ENCODE measurements at places on chromosomes 16 and 17.

DNA sequence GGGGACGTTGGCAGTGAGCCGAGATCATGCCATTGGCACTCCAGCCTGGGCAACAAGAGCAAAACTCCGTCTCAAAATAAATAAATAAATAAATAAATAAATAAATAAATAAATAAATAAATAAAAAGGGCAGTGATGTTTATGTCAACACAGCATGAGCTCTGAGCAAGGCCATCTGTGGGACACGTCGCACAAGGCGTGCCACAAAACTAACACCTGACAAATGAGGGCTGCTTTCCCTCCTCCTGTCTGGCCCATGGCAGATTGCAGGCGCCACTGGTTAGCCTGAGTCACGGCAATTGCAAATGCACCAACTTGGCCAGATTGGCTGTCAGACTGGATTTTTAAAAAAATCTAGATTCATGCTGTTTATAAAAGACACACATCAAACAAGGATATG is 25.9 kb upstream of the SPNS3 start:
- no peak for DNase-seq

GRCh38 chr17:73196500-73196899 is 3.6 kb downstream of the COG1 start:
- DNase-seq = no peak

GRCh38 chr16:22847100-22847499 is 33.1 kb downstream of the HS3ST2 start:
- DNase-seq = no peak

- no peak for DNase-seq
Observed at GRCh38 chr17:67238991-67239390, 6.0 kb downstream of the HELZ start.

- DNase-seq = no peak
Observed at GRCh38 chr16:31479751-31480150, 3.2 kb upstream of the SLC5A2 start.

DNA sequence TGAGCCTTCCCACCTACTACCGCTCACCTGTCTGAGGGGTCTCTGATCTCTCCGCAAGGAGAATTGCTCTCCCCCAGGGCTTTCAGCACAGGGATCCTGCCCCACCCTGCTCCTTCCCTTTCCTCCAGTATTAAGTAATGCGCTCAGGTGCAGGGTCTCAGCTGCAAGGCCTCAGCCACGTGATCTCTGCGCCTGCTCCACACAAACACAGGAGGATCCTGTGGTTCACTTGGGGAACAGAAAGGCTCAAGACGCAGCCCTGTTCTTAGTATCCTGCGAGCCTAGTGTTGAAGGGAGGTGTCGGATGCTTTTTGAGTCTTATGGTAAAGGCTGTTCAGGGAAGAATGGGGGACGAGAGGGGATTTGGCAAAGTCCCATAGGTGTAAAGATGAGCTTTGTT is 41.6 kb upstream of the GCSH start:
- DNase-seq = no peak

GRCh38 chr16:11677959-11678881 is 10.0 kb downstream of the SNN start:
- no peak for DNase-seq

DNA sequence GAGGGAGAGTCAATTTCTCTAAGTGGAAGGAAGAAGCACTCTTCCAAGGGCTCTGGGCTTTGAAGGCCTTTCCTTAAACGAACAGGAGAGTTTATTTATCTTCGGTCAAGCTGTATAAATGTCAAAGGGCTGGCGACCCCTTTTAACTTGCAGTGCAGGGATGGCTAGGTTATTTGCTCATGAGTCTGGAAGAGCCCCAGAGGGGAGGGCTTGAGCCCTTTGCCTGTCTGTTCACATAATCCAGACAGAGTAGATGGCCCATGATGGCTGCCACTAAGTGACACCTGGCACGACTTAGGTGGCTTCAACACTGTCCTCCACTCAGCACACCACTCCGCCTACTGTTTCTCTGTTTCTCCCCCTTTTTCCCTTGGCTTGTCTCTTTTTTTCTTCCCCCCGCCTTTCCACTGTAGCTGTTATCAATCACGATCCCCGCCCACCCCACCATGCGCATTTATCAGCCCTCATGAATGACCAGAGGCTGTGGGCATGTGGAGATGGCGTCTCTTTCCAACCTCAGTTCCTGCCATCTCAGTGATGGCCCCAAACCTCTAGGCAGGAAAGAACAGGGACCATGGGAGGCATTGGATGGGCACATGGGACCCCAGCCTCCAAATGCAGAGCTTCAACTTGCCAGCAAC is 408.7 kb upstream of the TNRC6C start:
- no peak for DNase-seq

GRCh38 chr17:40475234-40475908 is 26.1 kb downstream of the TNS4 start:
- DNase-seq = no peak

- no peak for DNase-seq
Observed at GRCh38 chr16:46862555-46863447, 21.4 kb upstream of the GPT2 start.

GRCh38 chr16:24255456-24256371 is at the start of gene CACNG3:
Gene CACNG3, plus strand, starts transcription at chr16:24256335. Its CDS starts 420 bp downstream, at chr16:24256755.
- DNase-seq = no peak

GRCh38 chr17:9361188-9361955 is 214.2 kb downstream of the STX8 start:
- DNase-seq = peak; percentile 83

DNA sequence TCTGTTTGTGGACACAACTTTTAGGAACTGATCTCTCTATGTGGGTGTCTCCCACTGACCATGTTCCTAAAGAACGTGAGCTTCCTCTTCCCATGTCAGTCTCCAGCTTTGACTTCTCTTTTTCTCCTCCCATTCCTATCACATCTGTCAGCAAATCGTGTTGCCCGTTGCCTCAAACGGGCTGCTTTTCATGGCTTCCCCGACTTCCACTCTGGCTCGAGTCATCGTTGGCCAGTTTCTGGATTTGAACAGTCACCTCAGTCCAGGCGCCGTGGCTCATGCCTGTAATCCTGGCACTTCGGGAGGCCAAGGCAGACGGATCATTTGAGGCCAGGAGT is 5.4 kb downstream of the ABCC1 start:
- DNase-seq = no peak

DNA sequence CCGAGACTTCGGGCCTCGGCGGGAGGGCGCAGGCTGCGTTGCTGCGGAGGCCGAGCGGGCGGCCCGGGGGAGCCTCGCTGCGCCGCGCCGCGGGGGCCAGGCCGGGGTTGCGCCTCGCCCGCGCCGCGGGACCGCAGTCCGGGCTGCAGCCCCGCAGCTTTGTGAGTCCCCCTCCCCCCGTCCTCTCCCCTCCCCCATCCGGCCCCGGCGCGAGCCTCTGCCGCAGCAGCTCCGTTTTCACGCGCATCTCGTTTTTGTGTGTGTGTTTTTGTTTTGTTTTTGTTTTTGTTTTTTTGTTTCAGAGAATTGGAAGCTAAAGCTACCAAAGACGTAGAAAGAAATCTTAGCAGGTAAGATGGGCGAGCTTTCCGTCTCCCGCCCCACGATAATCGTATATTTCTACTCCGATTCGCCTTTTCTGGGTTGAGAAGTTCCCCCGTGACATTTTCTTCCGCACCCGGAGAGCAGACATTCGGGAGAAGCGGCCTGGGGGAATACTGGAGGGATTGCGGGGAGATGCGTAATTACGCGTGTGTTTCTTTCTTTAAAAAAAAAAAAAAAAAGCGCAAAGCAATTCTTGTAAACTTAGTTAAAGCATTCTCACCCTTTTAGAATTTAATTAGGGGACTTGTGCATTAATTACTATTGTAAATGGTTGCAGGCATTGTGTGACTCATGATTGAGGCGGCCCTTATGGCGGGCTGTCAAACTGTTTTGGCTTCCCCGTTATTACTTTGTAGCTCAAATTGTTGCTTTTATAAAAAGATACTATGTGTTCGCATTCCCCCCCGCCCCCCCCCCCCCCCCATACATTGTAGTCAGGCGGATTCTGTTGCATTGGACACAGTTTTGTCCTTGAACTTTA is 732 bp downstream of the TNRC6A start:
- no peak for DNase-seq

DNA sequence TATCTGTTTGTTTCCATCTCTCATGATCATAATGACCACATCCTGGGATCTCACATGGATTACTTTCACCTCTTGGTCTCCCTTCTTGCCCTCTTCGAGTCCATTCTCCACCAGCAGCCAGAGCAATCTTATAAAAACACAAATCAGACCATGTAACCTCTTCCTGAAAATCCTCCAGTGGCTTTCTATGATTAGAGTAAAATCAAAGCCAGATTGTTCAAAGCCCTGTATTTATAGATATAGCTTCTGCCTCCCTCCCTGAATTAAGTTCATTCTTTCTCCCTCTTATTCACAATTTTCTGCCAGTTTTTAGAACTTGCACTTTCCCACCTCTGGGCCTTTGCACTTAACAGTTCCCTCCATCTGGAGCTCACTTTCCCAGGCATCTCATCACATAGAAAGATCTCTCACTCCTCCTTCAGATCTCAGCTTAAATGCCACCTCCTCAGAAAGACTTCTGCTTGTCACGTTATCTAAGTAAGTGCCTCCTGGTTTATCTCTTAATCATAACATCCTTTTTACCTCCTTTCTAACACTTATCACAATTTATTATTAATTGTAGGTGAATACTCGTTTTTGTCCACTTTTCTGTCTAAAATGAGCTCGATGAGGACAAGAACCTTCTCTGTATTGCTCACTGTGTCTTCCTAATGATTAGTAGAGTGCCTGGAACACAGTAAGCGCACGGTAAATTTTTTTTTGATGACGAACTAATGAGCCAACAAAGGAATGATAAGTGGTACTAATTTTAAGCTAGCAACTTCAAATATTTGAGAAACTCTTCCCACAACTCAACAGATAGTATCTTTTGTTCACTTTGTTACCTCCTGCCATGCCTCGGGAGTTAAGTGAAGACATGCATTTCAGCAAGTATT is 80.5 kb downstream of the CYB561 start:
- no peak for DNase-seq

DNA sequence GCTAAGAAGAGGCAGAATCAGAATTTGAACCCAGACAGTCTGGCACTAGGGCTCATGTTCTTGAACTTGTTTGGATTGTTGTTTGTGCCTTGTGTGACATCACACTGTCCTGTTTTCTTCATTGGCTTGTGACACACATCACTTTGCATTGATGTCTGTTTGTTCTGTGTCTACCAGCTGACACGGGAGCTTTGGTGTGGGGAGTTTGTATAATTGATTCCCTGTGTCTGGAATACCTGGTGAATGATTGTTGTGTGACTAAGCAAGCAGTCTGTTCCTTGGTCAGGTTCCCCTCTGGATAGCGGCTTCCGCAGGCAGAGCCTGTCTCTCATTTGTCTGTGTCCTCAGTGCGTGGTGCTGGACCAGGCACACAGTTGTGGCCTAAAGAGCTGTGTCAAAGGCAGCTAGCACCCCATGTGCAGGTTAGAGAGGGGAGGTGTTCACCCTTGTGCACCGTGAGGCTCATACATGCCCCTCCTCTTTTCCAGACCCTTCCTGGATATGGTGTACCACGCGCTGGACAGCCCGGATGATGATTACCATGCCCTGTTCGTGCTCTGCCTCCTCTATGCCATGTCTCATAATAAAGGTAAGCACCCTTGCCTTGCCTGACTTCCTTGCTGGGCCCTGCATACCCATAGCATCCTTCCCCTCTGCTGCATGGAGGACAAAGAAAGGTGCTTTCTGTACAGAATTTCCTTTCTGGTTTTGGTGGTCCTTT is 80.1 kb downstream of the CLEC16A start:
- DNase-seq = no peak

- no peak for DNase-seq
Observed at GRCh38 chr16:47565454-47565853, 104.3 kb downstream of the PHKB start.

DNA sequence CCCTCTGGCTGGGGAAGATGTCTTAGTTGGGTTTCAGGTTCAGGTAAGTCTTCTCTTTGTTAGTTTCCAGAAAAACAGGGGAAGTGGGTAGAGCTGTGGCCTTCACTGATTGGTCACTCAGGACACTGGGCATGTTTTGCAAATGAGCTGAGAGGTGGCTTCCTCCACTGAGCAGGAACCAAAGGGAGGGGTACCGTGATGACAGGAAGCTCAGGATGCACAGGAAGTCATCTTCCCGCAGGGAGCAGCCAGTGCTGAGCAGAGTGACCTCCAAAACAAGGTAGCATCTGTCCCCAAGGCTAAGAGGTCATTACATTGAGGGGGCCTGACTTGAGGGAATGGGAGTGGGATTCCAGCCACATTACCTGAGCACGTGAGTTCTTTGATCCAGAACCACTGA is 5.6 kb downstream of the NT5C start:
- DNase-seq = no peak

- no peak for DNase-seq
Observed at GRCh38 chr17:64573214-64573613, 66.4 kb downstream of the CEP95 start.

GRCh38 chr16:27474921-27475320 is 72.9 kb downstream of the IL21R start:
- no peak for DNase-seq

GRCh38 chr17:69828087-69828486 is 246.9 kb upstream of the KCNJ16 start:
- DNase-seq = no peak

DNA sequence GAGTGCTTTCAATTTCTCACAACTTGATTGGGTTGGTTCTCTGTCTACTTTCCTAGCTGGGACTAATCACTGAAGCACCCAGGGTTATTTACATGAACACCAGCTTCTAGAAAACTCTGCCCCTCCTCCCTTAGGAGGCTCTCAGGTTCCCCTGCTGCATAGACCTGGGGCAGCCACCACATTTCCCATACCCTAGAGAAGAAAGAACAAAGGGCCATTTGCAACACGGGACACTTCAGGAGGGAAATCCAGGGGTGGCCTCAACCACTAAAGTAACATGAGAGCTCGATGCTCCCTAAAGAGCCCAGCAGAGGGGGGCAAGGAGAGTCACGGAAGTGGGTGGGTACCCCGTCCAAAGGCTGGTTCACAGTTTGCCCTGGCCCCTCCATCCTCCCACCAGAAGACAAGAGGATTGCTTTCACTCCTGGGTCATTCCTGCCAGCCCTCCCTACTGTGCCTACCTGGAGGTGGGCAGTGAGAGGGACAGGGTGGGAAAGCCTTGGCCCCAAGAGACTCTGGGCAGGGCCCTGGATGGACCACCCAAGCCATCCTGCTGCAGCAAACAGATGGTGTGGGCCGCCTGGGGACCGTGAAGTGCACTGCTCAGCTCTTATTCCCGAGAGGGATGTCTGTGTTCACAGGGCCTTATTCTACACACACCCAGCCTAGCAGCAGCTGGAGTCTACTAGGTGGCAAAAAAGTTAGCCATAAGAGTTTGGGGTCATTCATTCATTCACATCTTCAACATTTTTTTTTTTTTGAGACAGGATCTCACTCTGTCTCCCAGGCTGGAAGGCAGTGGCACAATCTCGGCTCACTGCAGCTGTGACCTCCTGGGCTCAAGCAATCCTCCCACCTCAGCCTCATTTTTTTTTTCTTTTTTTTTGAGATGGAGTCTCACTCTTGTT is 392.1 kb downstream of the SOX9 start:
- no peak for DNase-seq
